ENCODE measurements at places on chromosomes 6 and 20.

GRCh38 chr20:13765299-13765698, 19.4 kb downstream of the ESF1 start:
- no peak for DNase-seq

- DNase-seq: no peak
These were observed 139.0 kb downstream of the PRDM13 start for GRCh38 chr6:99745651-99746050.

GRCh38 chr6:143267760-143268159, 182.7 kb downstream of the ADAT2 start:
- no peak for DNase-seq

DNA sequence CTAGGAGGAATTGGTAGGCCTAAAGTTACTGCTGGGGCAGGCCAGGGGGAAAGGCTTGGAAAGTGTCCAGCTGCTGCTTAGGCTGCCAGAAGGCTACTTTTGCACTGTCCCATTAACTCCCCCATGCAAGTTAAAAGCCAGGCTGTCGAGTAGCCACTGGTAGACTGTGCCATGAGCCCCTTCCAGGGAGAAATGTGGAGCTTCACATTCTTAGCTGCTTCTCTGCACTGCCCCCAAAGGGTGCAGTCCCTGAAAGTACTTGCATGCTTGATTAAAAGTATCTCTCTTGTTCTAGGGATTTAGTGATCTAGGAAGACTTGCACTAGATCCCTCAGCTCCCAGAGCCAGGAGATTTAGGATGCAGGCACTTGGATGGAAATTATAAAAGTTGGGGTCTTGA, 57.3 kb downstream of the CDC5L start:
- DNase-seq: no peak

DNA sequence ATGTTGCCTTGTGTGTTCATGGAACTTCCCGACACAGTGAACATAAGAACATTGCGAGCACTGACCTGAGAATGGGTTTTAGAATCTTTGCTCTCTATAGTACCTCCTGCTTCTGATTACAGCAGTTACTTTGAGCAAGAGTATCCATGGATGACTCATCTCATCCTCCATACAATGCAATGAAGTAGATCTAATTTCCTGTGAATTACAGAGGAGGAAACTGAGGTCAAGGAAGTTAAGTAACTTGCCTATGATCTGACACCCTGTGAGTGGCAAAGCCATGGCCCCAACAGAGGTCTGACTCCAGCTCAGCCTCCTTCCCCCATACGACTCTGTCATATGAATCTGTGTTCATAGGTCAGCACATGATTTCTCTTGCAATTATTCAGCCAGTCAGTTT, 518.1 kb downstream of the TFAP2A start:
- no peak for DNase-seq

DNA sequence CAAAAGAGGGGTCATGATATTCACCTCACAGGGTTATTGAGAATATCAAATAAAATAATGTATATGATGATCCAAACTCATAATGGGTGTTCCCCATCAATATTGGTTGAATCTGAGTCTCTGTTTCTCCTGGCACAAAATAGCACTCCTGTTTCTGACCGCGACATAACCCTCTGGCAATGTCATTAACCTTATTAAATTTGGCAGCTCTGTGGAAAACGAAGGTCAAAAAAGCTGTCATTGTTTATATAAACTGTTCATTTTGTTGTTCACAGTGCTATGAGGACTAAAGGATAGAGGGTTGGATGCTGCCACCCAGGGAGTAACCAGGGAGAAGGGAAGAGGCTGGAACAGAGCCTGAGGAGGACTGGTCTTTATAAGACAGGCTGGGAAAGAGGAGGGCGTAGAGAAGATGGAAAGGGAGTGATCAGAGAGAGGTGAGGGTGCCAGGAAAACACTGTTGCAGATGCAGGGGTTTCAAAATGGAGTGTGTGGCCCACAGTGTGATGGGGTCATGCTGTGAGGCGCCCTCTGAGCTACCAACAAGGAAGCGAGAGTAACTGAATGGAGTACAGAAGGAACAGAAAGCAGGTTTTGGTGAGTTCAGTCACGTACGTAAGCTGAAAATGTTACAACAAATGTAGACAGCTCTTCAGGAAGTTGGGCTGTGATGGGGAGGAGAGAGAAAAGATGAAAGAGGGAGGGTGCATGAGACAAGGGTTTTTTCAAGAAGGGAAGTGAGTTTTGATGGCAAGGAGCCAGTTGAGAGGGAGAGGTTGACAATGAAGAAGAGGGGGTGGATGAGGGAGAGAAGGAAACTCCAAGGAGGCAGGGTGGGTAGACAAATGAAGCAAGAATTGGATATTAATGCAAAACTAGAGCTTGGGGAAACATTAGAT, 251.6 kb upstream of the TAB2 start:
- DNase-seq: no peak

- no peak for DNase-seq
These were observed 71.6 kb upstream of the CD93 start for GRCh38 chr20:23157734-23158133.

- no peak for DNase-seq
These were observed 312.3 kb downstream of the CDC5L start for GRCh38 chr6:44699851-44700250.

DNA sequence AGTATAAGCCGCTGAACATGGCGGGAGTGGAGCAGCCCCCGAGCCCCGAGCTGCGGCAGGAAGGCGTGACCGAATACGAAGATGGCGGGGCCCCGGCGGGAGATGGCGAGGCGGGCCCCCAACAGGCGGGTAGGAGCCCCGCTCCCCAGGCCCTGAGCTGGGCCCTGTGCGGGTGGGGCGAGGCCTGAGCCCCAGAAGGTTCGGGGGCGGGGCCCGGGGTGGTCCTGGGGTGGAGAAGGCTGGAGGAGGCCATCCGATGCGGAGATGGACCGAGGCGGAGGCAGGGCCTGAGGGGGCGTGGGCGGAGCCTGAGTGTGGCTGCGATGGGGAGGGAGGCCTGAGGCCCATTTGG, 7.1 kb downstream of the L3MBTL1 start:
- DNase-seq: peak; percentile 63

DNA sequence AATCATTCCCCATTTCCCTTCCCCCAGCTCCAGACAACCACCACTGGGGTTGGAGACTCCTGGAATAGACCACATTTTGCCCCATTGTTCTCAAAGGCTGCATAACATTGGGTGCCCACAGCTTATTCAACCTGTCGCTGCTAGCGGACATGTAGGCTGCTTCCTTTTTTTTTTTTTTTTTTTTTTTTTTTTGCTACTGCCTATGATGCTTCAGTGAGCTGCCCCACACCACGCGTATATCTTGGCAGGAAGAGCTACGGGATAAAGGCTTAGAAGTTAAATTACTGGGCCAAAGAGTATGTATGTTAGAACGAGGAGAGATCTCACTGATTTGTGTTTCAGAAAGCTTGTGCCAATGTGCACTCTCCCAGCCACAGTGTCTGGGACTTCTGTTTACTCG, 7.0 kb downstream of the LBP start:
- no peak for DNase-seq

GRCh38 chr20:16262594-16262993, 310.7 kb downstream of the KIF16B start:
- no peak for DNase-seq

Data from WTC11 (cell line).